D721Med (cell line): ENCODE measurements at places on chromosomes 1 and 21.

- DNase-seq = no peak
These were observed 87.9 kb downstream of the PLPP3 start for GRCh38 chr1:56491441-56491840.

GRCh38 chr1:177310326-177310725 is 139.6 kb downstream of the BRINP2 start:
- no peak for DNase-seq

GRCh38 chr1:37465593-37466517 is 8.5 kb upstream of the ZC3H12A start:
- DNase-seq = no peak

- DNase-seq = no peak
These were observed 1.1 kb upstream of the ESPN start for GRCh38 chr1:6423321-6423999.

DNA sequence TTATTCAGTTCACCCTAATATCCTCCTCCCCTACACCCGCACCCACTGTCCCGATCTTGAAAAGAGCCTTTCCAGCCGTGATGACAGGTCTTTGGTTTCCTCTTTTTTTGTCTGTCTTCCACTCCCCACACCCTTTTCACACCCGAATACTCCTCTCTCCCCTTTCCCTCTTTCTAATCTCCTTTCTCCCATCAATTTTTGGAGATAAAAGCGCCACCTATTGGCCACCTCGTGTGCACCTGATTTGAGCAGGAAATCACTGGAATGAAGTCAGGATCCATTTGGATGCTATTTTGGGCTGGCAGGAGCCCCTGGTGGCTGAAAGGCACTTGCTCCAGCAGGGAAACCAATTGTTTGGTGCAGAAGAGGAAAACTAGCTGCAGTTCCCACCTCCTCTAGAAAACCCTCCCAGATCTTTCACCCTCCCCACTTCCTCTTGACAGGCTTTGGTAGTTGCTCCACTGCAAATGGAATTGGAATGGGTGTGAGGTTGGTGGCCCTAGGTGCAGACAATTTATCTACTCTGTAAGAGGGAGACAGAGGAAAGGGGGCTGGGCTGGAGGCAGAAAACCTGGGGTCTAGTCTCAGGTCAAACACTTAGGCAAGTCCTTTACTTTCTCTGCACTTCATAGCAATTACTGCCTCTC is 8.4 kb downstream of the FOXE3 start:
- no peak for DNase-seq

- DNase-seq = no peak
These were observed 70.6 kb downstream of the MRPL37 start for GRCh38 chr1:54270543-54270942.

DNA sequence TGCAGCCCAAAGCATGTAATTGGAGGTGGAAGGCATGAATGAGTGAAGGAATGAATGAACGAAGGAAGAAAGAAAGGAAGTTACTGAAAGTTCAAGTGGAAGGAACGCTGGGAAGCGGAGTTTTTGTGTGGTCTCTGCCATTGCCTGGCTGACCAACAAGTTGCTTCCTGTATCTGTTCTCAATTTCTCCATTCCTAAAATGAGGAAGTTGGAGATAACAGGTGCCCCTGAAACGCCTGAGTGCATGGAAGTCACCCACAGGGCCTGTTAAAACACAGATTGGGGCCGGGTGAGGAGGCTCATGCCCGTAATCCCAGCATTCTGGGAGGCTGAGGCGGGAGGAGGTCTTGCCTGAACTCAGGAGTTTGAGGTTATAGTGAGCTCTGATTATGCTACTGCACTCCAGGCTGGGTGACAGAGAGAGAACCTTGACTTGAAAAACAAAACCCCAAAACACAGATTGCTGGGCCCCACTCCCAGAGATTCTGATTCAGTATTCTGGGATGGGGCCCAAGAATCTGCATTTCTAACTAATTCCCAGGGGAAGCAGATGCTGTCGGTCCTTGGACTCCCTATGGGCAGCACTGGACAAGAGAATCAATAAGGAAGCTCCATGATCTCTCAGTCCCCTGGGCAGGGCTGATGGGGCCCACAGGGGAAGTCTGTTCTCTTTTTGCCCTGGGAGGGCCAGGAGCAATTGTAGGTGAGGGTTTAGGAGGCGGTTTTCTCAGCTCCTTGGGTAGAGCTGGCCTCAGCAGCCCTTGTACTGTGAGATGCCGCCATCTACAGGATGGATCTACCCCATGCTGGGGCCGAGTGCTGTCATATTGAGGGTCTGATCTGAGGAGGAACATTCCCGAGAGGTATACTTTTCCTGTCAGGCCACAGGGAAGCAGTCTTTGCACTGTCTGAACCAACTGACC is 3.3 kb upstream of the CNR2 start:
- peak; percentile 21 for DNase-seq

DNA sequence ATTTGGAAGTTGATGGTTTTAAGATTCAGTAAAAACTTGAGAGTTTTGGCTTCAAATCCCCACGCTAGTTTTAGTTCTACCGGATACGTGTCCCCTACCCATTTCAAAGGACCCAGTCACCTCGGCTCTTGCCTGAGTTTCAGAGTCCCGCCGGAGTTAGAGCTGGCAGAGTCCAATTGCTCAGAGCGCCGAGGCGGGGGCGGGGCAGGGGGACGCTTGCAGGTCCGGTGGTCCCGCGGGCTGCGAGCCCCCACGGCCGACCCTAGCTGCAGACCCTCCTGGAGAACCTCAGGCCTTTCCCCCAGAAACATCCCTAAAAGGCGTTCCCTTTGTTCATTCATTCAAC is 765 bp upstream of the VPS45 start:
- DNase-seq = no peak

DNA sequence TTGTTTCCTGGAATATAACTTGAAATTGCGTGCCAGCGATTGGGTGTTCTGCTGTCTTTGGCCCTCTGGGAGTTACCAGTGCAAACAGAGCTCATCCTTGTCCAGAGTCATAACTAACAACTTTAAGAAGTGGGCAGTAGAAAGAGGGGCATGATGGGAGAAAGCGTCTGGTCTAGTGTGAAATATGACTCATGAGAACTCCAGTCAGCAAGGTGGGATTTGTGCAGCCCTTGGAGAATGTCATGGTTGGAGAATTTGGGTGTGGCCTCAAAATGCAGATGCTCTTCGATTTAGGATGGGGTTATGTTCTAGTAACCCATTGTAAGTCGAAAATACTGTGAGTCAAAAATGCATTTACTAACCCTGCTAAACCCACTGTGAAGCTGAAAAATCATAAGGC is 12.9 kb downstream of the ATP1B1 start:
- no peak for DNase-seq

DNA sequence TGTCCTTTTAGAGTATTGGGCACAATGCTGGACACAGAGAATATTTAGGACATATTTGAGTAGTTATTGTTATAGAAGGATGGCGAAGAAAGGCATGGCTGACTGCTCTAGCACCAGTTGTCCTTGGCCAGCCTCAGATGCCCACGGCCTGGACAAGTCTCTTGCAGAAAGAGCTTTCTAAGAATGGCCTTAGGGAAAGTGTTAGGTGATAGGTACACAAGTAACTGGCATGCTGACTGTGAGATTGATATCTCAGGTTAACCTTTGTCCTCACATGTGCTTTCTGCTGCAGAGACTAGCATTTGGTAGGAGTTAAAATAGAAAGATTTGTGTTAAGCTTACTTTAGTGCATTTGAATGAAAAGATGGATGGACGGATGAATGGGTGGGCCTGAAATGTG is 10.1 kb downstream of the SFT2D2 start:
- no peak for DNase-seq

DNA sequence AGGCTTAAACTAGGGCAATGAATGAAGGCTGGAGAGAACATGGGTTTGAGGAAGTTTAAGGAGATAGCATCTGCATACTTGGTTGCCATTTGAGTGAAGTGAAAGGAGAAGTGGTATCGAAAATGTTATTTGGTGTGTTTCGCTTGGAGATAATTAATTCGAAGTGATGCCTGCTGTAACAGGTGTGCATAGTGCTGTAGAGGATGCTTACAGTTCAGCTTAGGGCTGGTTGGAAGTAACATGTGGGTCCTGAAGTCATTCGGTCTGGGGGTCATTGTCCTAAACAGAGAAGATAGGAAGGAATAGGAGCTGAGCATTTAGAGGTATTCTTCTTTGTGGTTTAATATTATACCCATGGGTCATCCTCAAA is 301 bp upstream of the NUDT17 start:
- DNase-seq = no peak

- no peak for DNase-seq
These were observed 19.7 kb downstream of the BSND start for GRCh38 chr1:55018395-55018794.

DNA sequence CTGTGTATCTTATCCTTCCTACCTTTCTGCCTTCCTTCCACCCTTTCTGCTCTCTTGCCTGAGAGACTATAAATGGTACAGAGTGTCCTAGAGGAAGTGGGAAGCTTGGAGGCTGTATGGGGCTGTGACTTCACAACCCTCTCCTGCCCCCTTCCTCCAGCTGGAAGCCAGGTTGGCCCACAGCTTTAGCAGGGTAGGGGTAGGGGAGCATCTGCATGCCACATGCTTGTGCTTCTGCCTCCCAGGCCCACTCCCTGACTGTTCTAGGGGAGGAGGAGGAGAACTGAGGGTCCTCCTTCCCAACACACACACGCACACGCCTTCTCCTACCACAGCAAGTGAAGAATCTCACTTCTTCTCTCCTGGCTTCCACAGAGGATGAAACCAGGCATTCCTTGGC is 3.9 kb upstream of the SLC27A3 start:
- no peak for DNase-seq

DNA sequence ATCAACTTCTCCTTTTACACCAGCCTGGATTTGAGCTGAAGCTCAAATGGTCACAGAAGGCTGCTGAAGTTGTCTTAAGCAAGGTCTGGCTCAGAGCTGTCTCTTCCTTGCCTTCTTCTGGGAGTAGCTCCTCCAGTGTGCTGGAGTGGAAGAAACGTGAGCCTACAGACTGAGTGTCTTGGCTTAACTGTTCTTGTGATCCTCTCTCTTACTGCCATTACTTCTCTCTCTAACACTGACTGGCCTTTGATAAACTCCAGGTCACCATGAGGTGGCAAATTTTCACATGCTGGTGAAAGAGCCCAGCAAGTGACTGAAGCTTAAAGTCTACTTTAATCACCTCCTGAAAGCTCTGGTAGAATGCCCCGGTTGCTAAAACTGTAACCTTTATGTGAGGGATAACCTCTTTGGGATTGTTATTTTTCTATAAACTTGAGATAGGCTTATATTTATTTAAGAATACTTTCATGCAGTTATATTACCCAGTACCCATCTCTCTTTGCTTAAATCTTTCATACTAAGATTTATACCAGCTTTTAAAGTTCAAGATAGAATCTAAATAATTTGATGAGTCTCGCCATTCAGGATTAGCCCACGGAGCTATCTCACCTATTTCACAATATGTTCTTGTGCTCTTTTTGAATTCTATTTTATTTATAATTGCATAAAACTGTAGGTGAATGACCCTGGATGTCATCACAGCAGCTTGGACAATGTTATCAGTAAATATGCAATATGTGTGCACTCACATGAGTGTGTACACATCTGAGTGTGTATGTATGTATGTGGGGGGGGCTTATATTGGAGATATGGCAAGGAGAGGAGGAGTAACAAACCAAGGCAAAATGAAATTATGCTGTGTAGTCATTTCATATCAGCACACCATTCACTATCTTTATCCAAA is 924.0 kb downstream of the LTN1 start:
- DNase-seq = no peak

GRCh38 chr1:2539312-2539907 is 9.3 kb upstream of the HES5 start:
- DNase-seq = no peak

DNA sequence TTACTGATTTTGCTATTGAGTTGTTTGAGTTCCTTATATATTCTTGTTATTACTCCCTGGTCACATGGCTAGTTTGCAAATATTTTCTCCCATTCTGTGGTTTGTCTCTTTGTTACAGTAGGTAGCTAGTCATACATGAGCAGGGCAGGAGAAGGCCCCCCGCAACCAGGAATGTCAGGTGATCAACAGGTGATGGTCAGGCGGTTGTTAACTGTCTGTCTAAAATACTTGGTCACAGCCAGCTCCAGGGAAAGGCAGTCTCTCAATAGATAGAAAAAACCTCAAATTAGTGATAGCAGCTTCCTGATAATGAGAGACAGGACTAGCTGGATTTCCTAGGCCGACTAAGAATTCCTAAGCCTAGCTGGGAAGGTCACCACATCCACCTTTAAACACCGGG is 217.9 kb downstream of the RHOU start:
- no peak for DNase-seq

DNA sequence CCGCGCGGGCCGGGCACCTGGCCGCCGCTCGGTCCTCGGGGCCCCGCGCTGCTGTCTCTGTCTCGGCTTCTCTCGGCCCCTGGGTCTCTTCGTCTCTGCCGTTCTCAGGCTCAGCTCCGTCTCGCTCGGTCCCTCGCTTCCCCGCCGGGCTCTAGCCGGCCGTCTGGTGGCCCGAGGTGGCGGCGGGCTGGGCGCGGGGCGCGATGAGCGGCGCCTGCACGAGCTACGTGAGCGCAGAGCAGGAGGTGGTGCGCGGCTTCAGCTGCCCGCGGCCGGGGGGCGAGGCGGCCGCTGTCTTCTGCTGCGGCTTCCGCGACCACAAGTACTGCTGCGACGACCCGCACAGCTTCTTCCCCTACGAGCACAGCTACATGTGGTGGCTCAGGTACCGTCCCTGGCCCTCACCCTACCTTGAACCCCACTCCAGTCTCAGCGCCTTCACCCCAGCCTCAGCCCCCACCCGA is 355 bp downstream of the SHISAL2A start:
- no peak for DNase-seq

- no peak for DNase-seq
These were observed 6.4 kb upstream of the IGSF5 start for GRCh38 chr21:39738566-39738965.

DNA sequence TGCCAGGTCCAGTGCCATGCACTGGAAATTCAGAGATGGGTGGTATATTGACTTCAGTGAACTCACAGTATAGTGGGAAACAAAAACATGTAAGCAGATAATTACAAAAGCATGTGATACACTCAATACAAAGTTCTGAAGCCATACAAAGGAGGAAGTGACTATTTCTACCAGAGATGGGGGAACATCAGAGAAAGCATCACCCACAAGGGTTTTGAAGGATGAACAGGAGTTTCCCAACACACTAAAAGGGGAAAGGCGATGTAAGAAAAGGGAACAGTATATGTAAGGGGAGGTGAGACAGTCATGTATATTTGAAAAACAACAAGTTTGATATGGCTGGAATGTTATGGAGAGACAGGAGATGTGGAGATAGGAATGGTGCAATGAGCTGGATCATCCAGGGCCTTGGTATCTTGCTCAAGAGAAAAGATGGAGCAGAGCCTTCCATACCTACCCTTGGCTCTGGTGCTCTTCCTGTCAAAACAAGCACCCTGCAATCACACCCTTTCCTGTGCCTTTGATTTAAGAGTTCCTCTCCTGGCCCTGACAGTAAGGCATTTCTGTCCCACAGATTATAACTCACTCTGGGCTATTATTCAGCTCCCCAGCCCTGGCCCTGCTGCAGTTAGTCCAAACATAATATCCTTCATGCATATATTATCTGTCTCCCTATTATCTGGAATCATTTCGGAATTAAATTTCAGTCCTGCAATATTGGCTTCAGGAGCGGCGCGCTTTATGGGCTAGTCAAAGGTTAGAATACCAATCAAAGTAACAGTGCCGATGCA is 60.5 kb downstream of the DMAP1 start:
- no peak for DNase-seq
